ENCODE measurements at places on chromosomes 3 and 15. TPM values are rescaled to one million over a fixed set of nuclear protein-coding genes. Genes with fewer than 3 reads are reported as not detected.

GRCh38 chr3:72903004-72903403 lies 15.2 kb downstream of the GXYLT2 start:
- DNase-seq = no peak

DNA sequence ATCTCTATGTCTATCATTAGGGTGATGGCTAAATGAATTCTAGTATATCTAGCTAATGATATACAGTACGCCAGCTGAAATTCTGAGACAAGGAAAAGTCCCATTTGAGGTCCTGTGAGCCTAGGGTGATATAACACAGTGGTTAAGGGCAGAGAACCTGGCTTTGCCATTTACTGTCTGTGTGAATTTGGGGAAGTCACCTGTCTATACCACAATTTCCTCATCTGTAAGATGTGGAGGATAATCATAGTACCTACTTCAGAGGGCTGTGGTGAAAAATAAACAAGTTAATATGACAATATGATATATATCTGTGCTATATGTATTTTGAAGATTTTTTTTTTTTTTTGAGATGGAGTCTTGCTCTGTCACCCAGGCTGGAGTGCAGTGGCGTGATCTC lies 9.8 kb upstream of the ANKDD1A start:
- no peak for DNase-seq

DNA sequence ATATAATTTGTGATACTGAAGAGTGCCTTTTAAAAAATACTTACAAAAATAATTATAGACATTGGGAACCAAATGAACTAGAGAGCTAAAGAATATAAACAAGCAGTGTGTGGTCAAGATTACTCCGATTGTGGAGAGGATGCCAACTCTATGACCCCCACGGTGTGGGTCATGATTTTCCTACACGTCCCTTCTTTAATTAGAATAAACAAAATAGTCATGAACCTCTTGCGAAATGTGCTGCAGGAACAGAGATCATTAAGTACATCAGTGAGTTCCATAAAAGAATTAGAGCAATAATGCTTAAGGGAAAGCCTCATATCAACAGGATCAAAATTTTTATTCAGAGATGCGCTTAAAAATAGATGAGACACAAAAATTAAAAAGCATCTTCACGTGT lies 476.6 kb upstream of the ROBO1 start:
- no peak for DNase-seq

DNA sequence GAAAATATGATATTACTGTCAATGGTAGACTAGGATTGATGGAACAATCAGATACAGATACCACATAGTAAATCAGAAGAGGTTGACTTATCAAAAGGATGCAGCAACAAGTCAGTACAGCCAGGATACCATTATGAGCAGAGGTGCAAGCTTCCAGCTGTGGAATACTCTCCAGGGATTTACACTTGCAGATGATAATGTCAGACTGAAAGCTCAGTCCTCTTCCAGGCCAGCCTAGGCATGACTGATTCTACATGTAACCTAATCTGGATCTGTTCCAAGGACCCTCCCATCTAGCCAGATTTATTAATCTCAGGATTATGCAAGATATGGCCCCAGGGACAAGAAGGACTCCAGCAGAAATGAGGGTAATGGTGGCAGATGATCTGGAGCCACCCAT lies 8.2 kb downstream of the FILIP1L start:
- DNase-seq = no peak

DNA sequence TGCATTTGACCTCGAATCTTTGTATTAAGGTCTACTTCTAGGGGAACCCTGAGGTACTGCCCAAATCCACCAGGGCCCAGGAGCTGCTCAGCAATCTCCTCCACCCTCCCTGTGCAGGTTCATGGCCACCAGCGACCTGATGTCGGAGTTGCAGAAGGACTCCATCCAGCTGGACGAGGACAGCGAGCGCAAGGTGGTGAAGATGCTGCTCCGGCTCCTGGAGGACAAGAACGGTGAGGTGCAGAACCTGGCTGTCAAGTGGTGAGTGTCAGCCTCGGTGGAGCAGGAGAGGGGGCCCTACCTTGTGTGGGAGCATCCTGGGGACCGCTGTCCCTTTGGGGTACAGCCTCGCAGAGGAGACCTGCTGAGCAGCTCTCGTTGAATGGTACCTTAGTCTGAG lies 6.9 kb downstream of the CAND2 start:
- peak; percentile 59 for DNase-seq

Gene PLS1
- 26.0 TPM for total RNA-seq

DNA sequence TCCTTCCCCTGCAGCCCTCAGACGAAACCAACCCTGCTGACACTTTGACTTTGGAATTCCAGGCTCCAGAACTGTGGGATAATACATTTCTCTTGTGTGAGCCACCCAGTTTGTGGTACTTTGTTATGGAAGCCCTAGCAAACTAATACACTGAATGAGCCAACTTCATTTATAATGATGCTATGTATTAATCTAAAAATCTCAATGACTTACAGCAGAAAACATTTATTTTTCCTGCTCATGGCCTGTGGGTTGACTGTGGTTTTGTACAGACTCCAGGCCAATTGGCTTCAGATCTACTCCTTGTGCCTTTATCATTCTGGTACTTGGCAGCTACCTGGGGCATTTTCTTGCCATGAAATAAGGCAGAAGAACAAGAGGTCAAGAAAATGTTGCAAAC lies 152.4 kb downstream of the EBLN2 start:
- DNase-seq = no peak

Gene ZNF662
- total RNA-seq = 9.6 TPM
